ENCODE measurements at places on chromosomes 1 and 21.

DNA sequence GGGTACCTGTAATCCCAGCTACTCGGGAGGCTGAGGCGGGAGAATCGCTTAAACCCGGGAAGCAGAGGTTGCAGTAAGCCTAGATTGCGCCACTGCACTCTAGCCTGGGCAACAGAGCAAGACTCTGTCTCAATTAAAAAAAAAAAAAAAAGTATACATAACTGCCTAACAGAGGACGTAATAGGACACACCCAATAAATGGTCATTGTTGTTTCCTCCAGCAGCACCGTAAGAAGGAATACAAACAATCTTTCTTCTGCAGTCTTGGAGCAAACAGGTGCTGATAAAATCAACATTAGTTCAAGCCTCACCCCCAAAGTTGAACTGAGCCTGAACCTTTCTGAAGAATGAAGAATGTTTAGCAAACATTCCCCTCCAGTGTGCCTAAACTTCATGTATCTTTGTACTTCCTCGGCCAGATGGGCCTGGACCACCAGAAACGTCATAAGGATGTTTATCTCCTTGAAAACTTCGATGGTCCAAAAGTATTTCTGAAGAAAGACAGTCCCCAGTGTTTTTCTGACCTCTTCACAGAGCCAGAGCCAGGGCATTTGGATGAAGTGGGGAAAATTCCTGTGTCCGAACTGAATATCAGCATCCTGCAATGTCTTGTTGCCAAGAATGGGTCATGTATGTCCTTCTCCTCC lies 136.8 kb upstream of the F3 start:
- no peaks in the 10 kb centered on the region for H3K27me3 ChIP-seq
- no peaks in the 10 kb centered on the region for H3K36me3 ChIP-seq
- H3K4me3 ChIP-seq = no peak overlapping the region
- H3K4me1 ChIP-seq = peaks cover 15% of the 10 kb centered on the region

- DNase-seq = peak; percentile 68
- H3K27ac ChIP-seq = peak within 1 kb of the TSS; percentile 89
- H3K4me3 ChIP-seq = peak within 1 kb of the TSS; percentile 72
- no peaks in the 10 kb centered on the region for H3K36me3 ChIP-seq
- H3K4me1 ChIP-seq = peaks cover 43% of the 10 kb centered on the region
Measured at GRCh38 chr1:112706505-112707220, at the start of gene RHOC. TSS of gene RHOC (minus strand) at chr1:112707127. CDS start at chr1:112703799, 3,328 bp downstream.

- H3K4me1 ChIP-seq = no peaks in the 10 kb centered on the region
- no peak for DNase-seq
- H3K36me3 ChIP-seq = no peaks in the 10 kb centered on the region
- H3K4me3 ChIP-seq = no peak overlapping the region
- no peaks in the 10 kb centered on the region for H3K27me3 ChIP-seq
Measured at GRCh38 chr1:232891071-232891470, 59.3 kb upstream of the NTPCR start.

- no peak for DNase-seq
- H3K27ac ChIP-seq = no peak overlapping the region
- peaks cover 9% of the 10 kb centered on the region for H3K4me1 ChIP-seq
- no peaks in the 10 kb centered on the region for H3K27me3 ChIP-seq
- H3K36me3 ChIP-seq = no peaks in the 10 kb centered on the region
Measured at GRCh38 chr1:156357977-156358376, 11.0 kb upstream of the RHBG start.

DNA sequence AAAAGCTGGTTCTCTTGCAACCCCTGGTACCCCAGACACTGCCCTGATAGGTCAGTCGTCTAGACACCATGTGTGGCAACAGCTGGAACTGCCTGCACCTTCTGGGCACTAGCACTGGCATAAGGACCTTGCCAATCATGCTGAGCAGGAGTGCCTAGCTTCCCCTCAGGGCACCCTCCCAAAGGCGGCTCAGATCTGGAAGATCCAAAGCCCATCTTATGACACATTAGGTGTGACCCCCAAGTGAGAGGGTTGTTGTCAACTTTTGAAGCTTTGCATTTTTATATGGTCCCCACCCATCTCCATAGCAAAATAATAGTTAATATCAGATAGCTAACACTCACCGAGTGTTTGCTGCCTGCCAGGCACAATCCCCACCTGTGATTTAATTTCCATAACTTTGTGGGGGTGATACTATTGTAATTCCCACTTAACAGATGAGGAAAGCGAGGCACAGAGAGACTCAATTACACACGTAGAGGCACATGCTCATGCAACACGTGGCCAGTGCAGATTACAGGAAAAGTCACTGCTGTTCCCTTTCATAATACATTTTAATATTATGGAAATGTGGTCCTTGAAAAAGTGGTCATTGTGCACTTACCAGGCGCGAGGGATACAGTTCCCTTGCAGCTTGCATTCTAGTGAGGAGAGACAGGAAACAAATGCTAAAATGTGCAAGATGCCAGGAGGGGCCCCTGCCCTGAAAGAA lies 25.8 kb downstream of the EXOC8 start:
- H3K4me3 ChIP-seq = no peak overlapping the region
- H3K27me3 ChIP-seq = no peaks in the 10 kb centered on the region
- no peak overlapping the region for H3K27ac ChIP-seq
- no peak for DNase-seq
- no peaks in the 10 kb centered on the region for H3K36me3 ChIP-seq

DNA sequence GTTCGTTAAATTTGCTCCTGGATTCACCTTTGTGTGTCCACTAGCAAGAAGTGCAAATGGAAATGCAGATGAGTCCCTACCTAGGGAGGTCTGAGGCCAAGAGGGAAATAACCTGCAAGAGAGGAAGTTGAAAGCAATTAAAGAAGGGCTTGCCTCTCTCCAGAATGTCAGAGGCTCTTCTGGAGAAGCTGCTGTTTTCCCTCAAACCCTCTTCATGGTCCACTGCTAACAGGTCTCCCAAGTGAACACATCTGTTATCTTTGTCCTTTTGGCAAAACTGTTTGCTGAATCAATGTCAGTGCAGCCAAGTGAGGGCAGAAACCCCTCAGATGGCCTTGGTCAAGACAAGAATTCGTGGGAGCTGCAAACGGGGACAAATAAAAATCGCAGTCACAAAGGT lies 177.3 kb upstream of the PLXNA2 start:
- no peaks in the 10 kb centered on the region for H3K27me3 ChIP-seq
- H3K4me1 ChIP-seq = no peaks in the 10 kb centered on the region
- no peak for DNase-seq
- no peak overlapping the region for H3K4me3 ChIP-seq
- no peaks in the 10 kb centered on the region for H3K36me3 ChIP-seq

GRCh38 chr1:65253800-65254319 lies 55.5 kb upstream of the DNAJC6 start:
- peak overlapping the region; percentile 36 for H3K4me3 ChIP-seq
- no peaks in the 10 kb centered on the region for H3K36me3 ChIP-seq
- DNase-seq = no peak
- no peaks in the 10 kb centered on the region for H3K27me3 ChIP-seq
- peaks cover 14% of the 10 kb centered on the region for H3K4me1 ChIP-seq

- no peaks in the 10 kb centered on the region for H3K36me3 ChIP-seq
- no peak overlapping the region for H3K27ac ChIP-seq
- H3K4me1 ChIP-seq = peaks cover 9% of the 10 kb centered on the region
- no peak overlapping the region for H3K4me3 ChIP-seq
- H3K27me3 ChIP-seq = no peaks in the 10 kb centered on the region
- DNase-seq = no peak
Measured at GRCh38 chr1:17475752-17476151, 36.3 kb upstream of the RCC2 start.

GRCh38 chr1:157170677-157171515 lies 32.7 kb upstream of the ETV3 start:
- H3K36me3 ChIP-seq = no peaks in the 10 kb centered on the region
- no peaks in the 10 kb centered on the region for H3K27me3 ChIP-seq
- no peaks in the 10 kb centered on the region for H3K4me1 ChIP-seq
- no peak overlapping the region for H3K4me3 ChIP-seq
- peak; percentile 53 for DNase-seq

DNA sequence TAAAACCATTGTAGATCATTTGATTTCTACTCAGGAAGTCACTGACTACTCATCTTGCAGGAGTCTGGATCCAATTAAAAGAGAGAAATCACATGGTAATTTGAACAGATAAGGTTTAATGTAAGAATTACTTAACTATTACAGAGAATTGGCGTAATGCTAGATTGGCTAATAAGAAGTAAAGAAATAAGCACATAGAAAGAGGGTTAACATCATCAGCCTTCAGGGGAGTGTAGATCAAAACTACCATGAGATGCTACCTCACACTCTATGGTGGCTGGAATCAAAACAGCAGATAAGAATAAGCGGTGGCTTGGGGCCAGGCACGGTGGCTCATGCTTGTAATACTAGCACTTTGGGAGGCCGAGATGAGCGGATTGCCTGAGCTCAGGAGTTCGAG lies 11.7 kb downstream of the ST3GAL3 start:
- DNase-seq = no peak
- H3K4me3 ChIP-seq = no peak overlapping the region
- H3K27ac ChIP-seq = no peak overlapping the region
- H3K4me1 ChIP-seq = no peaks in the 10 kb centered on the region

DNA sequence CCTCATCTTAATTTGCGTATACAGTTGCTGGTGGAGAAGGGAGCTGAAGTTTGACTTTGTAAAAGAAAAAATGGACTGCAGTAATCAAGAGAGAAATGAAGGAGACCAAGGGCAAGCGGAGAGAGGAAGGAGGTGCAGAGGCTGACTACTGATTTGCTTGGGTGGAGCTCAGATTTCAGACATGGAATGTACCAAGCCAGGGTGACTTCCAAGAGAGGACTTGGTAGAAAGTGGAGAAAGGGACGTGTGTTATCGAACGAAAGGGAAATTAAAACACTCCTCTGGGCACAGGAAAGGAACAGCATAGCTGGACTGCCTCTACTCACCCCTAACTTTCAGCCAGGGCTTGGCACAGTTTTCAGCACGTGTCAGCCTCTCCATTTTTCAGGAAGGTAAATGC lies 15.1 kb upstream of the HEATR1 start:
- H3K4me1 ChIP-seq = no peaks in the 10 kb centered on the region
- no peaks in the 10 kb centered on the region for H3K27me3 ChIP-seq
- H3K36me3 ChIP-seq = no peaks in the 10 kb centered on the region
- DNase-seq = no peak
- no peak overlapping the region for H3K27ac ChIP-seq

GRCh38 chr1:225435487-225435886 lies 7.6 kb upstream of the LBR start:
- no peaks in the 10 kb centered on the region for H3K36me3 ChIP-seq
- peaks cover 8% of the 10 kb centered on the region for H3K4me1 ChIP-seq
- DNase-seq = no peak
- H3K27ac ChIP-seq = no peak overlapping the region
- H3K27me3 ChIP-seq = no peaks in the 10 kb centered on the region

DNA sequence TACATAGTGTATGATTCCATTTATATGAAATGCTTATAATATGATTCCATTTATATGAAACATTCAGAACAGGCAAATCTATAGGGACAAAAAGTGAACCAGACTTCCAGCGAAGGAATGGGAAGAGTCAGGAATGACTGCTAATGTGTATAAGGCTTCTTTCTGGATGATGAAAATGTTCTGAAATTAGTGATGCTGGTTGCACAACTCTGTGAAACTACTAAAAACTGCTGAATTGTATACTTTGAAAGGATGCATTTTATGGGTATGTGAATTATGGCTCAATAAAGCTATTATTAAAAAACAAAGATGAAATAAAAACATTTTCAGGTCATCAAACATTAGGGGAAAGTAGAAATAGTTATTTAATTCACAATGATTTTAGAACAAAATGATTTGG lies 14.1 kb upstream of the IL24 start:
- H3K4me3 ChIP-seq = no peak overlapping the region
- H3K36me3 ChIP-seq = no peaks in the 10 kb centered on the region
- no peaks in the 10 kb centered on the region for H3K4me1 ChIP-seq

DNA sequence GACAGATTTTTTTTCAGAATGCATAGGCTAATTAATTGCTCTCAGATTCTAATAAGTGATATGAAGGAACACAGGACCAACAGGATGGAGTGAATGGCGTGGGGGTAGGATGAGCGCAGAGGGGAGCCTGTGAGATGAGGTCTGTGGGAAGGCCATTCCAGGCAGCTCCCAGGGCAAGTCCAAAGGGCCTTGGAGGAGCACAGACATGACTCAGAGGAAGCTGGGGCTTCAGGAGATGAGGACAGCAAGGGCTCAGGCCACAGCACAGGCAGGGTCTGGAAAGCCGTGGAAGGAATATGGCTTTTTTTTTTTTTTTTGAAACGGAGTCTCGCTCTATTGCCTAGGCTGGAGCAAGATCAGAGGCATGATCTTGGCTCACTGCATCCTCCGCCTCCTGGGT lies 35.1 kb downstream of the FMN2 start:
- DNase-seq = no peak
- H3K27ac ChIP-seq = no peak overlapping the region
- no peaks in the 10 kb centered on the region for H3K36me3 ChIP-seq
- no peak overlapping the region for H3K4me3 ChIP-seq

- H3K27me3 ChIP-seq = no peaks in the 10 kb centered on the region
- peaks cover 24% of the 10 kb centered on the region for H3K4me1 ChIP-seq
- no peak overlapping the region for H3K4me3 ChIP-seq
Measured at GRCh38 chr1:13813398-13814012, 113.5 kb downstream of the PRDM2 start.

DNA sequence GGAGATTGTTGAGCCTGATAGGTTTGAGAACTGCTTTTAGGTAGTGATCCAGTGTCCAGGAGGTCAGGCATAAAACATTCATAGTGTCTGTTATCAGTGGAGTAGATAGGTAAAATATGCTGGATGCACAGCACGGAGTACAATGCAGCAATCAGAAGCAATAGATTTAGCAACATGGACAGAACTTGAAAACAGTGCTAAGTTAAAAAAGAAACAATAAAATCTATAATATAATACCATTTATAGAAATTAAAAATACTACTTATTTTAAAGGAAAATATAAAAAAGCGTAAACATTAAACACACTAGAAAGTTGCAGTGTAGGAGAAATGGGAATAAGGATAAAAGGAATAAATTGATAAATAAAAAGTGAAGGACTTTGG lies 3.4 kb upstream of the TAF13 start:
- H3K4me1 ChIP-seq = peaks cover 13% of the 10 kb centered on the region
- H3K27me3 ChIP-seq = no peaks in the 10 kb centered on the region
- no peak overlapping the region for H3K4me3 ChIP-seq
- DNase-seq = no peak
- no peak overlapping the region for H3K27ac ChIP-seq
- H3K36me3 ChIP-seq = no peaks in the 10 kb centered on the region

DNA sequence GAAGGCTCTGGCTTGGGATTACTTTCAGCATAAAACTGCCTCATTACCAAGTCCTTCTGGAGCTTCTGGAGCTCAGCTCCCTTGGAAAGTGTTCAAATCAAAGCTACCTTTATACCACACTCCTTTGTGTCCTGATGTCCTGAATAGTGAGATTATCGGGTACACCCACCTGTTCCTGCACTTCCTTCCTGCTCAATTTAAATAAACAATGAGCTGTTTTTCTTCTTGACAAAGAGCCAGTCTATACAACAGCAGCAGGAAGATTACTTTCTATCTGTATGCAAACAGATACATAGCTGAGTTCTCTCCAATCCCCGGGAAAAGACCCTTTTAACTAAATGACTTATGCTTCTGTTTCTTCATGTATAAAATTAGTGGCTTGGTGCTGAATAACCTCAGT lies 258.0 kb upstream of the FMN2 start:
- no peaks in the 10 kb centered on the region for H3K27me3 ChIP-seq
- H3K36me3 ChIP-seq = no peaks in the 10 kb centered on the region
- H3K4me1 ChIP-seq = no peaks in the 10 kb centered on the region
- no peak for DNase-seq
- no peak overlapping the region for H3K4me3 ChIP-seq
- H3K27ac ChIP-seq = no peak overlapping the region

GRCh38 chr21:32370998-32371766 lies 21.6 kb downstream of the URB1 start:
- H3K36me3 ChIP-seq = peaks cover 13% of the 10 kb centered on the region
- H3K4me1 ChIP-seq = no peaks in the 10 kb centered on the region
- H3K27me3 ChIP-seq = no peaks in the 10 kb centered on the region
- no peak overlapping the region for H3K27ac ChIP-seq
- no peak overlapping the region for H3K4me3 ChIP-seq

All from body of pancreas (tissue), 4 donors.